Central memory CD8-positive, alpha-beta T cell (primary cell): ENCODE measurements at places on chromosomes 4 and X.

DNA sequence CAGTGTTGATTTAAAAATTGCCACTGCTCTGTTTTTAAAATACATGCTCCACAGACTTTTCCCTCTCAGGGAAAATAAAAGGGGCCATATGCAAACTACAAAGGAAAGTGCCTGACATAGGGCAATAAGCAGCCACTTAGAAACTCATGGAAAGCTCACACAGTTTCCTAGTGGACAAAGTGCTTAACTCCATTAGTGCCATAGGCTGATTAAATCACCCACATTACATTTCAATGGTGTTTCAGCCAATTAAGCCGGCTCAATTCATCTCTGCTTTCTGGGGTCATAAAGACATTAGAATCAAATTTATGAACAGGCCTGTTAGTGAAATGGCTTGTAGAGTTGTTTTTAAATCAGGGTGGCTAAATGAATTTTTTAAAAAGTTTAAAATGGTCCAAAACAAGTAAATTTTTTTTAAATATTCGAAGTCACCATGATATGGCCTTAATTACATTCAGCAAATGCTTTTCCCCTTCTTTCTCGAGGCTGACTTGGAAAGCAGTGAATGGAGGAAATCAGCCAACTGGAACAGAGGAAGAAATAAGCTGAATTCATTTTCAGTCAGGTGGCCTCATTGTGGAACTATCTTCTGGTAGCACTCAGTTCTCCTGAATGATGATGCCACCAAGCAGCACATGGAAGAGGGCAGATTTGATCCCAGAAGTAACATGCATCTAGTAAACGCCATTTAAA lies 2305.1 kb upstream of the AGA start:
- no peaks in the 10 kb centered on the region for H3K36me3 ChIP-seq
- no peaks in the 10 kb centered on the region for H3K4me1 ChIP-seq

DNA sequence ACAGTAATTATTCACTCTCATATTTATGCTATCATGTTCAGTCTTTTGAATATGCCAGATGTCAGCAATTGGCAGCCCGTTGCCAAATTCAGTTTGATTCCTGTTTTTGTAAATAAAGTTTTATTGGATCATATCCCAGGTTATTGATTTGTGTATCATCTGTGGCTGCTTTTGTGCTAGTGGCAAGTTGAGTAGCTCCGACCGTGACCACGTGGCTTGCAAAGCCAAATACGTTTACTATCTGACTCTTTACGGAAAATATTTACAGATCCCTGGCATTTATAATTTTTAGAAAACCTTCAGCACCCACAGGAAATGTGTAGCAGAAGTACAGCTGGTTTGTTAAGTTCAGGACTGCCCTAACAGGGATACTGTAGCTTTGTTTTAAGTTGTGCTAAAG lies 67.4 kb downstream of the VCX2 start:
- H3K4me3 ChIP-seq, result no peak overlapping the region
- no peaks in the 10 kb centered on the region for H3K4me1 ChIP-seq
- DNase-seq, result no peak
- no peaks in the 10 kb centered on the region for H3K27me3 ChIP-seq
- no peak overlapping the region for H3K27ac ChIP-seq

- no peaks in the 10 kb centered on the region for H3K4me1 ChIP-seq
- H3K27me3 ChIP-seq, result peaks cover 34% of the 10 kb centered on the region
- no peaks in the 10 kb centered on the region for H3K36me3 ChIP-seq
- no peak overlapping the region for H3K4me3 ChIP-seq
- DNase-seq, result no peak
Observed at GRCh38 chrX:152898442-152898841, 575 bp downstream of the ZNF185 start.

DNA sequence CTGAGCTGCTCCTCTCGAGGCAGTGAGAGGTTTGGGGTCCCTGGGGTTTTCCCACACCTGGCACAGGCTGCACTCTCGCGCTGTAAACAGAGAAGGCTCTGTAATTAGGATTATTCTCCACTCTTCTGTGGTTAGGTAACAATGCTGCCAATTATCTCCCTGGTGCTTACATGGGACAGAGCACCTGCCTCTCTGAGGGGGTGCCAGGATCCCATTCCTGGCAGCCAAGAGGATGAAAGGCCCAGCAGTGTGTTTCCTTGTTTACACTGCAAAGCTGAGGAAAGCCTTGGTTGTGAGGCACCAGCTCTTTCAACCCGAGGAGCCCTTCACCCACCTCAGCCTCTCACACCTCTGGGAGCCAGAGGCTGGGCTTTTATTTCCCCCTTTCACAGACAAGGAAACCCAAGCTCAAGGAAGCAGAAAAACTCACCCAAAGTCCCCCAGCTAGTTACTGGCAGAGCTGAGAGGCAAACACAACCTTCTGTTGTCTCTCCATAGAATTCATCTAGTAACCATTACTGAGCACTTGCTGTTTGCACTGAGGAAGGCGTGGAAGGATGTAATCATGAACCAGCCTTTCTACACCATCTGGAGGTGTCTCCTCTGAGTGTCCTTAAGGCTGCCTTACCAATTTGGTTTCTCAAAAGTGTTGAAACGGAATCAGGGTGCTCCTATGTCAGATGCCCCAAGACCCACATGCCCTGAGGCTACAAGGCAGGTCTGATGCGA lies 39.7 kb upstream of the PROM1 start:
- peaks cover 43% of the 10 kb centered on the region for H3K27me3 ChIP-seq
- no peak overlapping the region for H3K27ac ChIP-seq
- no peak overlapping the region for H3K4me3 ChIP-seq
- no peaks in the 10 kb centered on the region for H3K4me1 ChIP-seq

DNA sequence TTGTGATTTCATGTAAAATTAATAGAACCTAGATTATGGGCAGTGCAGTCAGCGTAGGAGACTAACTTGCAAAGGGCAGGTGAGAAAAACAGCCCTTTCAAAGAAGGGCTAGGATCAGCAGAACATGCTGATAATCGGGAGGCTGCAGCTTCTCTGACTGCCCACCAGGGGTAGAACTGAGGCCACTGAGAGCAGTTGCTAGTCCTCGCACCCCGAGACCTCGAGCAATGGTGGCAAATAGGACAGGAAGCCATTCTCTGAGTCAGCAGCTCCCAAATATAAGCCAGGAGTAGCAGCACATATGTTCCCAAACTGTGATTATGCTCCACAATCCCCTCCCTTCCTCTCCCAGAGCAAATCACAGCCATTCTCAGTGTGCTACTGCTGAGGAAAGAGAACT lies 186.5 kb downstream of the MSL3 start:
- no peak overlapping the region for H3K27ac ChIP-seq
- no peaks in the 10 kb centered on the region for H3K4me1 ChIP-seq
- no peak for DNase-seq

GRCh38 chr4:123361195-123361861 lies 35.3 kb upstream of the SPRY1 start:
- DNase-seq, result no peak
- H3K4me3 ChIP-seq, result no peak overlapping the region
- peaks cover 16% of the 10 kb centered on the region for H3K27me3 ChIP-seq
- no peaks in the 10 kb centered on the region for H3K4me1 ChIP-seq
- no peaks in the 10 kb centered on the region for H3K36me3 ChIP-seq

GRCh38 chr4:163063891-163064290 lies 102.8 kb downstream of the NAF1 start:
- no peaks in the 10 kb centered on the region for H3K4me1 ChIP-seq
- H3K27ac ChIP-seq, result no peak overlapping the region
- DNase-seq, result no peak
- H3K4me3 ChIP-seq, result no peak overlapping the region
- peaks cover 2% of the 10 kb centered on the region for H3K36me3 ChIP-seq

DNA sequence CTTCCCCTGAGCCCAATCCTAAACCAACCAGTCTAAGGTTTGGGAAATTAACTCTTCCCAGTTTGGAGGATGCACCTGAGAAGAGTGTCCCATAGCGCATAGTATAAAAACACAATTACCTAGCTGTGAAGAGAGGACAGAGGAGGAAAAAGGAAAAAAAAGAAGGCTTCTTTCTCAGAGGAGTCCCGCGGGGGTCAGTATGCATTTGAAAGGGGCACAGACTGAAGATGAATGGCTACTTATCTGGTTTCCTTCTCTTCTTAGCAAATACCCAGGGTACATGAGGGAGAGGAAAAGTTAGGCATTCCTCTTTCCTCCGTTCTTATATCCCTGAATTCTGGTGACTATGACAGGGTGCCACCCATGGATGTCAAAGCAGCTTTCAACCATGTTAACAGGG lies 96.9 kb downstream of the TMEM47 start:
- no peak for DNase-seq
- no peak overlapping the region for H3K4me3 ChIP-seq
- H3K27ac ChIP-seq, result no peak overlapping the region
- no peaks in the 10 kb centered on the region for H3K4me1 ChIP-seq
- no peaks in the 10 kb centered on the region for H3K27me3 ChIP-seq
- no peaks in the 10 kb centered on the region for H3K36me3 ChIP-seq

GRCh38 chr4:79163981-79164490 lies 161.8 kb downstream of the NAA11 start:
- no peak overlapping the region for H3K27ac ChIP-seq
- DNase-seq, result no peak
- no peaks in the 10 kb centered on the region for H3K27me3 ChIP-seq
- H3K4me1 ChIP-seq, result no peaks in the 10 kb centered on the region

GRCh38 chr4:7993671-7994070 lies 54.0 kb upstream of the AFAP1 start:
- H3K27ac ChIP-seq, result no peak overlapping the region
- H3K27me3 ChIP-seq, result no peaks in the 10 kb centered on the region
- no peak for DNase-seq
- H3K36me3 ChIP-seq, result no peaks in the 10 kb centered on the region
- H3K4me1 ChIP-seq, result no peaks in the 10 kb centered on the region
- no peak overlapping the region for H3K4me3 ChIP-seq

GRCh38 chrX:19708683-19709082 lies 178.7 kb downstream of the SH3KBP1 start:
- peaks cover 15% of the 10 kb centered on the region for H3K36me3 ChIP-seq
- no peaks in the 10 kb centered on the region for H3K27me3 ChIP-seq
- H3K4me3 ChIP-seq, result no peak overlapping the region

GRCh38 chr4:16860516-16860915 lies 37.9 kb downstream of the LDB2 start:
- no peak for DNase-seq
- no peaks in the 10 kb centered on the region for H3K36me3 ChIP-seq
- H3K27ac ChIP-seq, result no peak overlapping the region
- no peak overlapping the region for H3K4me3 ChIP-seq
- peaks cover 4% of the 10 kb centered on the region for H3K4me1 ChIP-seq
- H3K27me3 ChIP-seq, result no peaks in the 10 kb centered on the region

- no peak for DNase-seq
- no peak overlapping the region for H3K27ac ChIP-seq
- peaks cover 10% of the 10 kb centered on the region for H3K27me3 ChIP-seq
- no peaks in the 10 kb centered on the region for H3K4me1 ChIP-seq
- no peak overlapping the region for H3K4me3 ChIP-seq
- H3K36me3 ChIP-seq, result no peaks in the 10 kb centered on the region
Observed at GRCh38 chrX:132810964-132811712, 147.3 kb downstream of the HS6ST2 start.

- H3K27ac ChIP-seq, result peak overlapping the region; percentile 55
- H3K27me3 ChIP-seq, result no peaks in the 10 kb centered on the region
- DNase-seq, result no peak
- peaks cover 6% of the 10 kb centered on the region for H3K4me1 ChIP-seq
Observed at GRCh38 chr4:68324519-68325262, 25.2 kb downstream of the YTHDC1 start.

- H3K4me1 ChIP-seq, result peaks cover 6% of the 10 kb centered on the region
- H3K4me3 ChIP-seq, result no peak overlapping the region
- no peaks in the 10 kb centered on the region for H3K36me3 ChIP-seq
- no peak overlapping the region for H3K27ac ChIP-seq
- no peak for DNase-seq
Observed at GRCh38 chr4:176277162-176277904, 8.3 kb upstream of the ASB5 start.

- H3K36me3 ChIP-seq, result no peaks in the 10 kb centered on the region
- no peaks in the 10 kb centered on the region for H3K4me1 ChIP-seq
- H3K4me3 ChIP-seq, result no peak overlapping the region
- no peaks in the 10 kb centered on the region for H3K27me3 ChIP-seq
Observed at GRCh38 chr4:128571747-128572146, 237.8 kb upstream of the JADE1 start.

DNA sequence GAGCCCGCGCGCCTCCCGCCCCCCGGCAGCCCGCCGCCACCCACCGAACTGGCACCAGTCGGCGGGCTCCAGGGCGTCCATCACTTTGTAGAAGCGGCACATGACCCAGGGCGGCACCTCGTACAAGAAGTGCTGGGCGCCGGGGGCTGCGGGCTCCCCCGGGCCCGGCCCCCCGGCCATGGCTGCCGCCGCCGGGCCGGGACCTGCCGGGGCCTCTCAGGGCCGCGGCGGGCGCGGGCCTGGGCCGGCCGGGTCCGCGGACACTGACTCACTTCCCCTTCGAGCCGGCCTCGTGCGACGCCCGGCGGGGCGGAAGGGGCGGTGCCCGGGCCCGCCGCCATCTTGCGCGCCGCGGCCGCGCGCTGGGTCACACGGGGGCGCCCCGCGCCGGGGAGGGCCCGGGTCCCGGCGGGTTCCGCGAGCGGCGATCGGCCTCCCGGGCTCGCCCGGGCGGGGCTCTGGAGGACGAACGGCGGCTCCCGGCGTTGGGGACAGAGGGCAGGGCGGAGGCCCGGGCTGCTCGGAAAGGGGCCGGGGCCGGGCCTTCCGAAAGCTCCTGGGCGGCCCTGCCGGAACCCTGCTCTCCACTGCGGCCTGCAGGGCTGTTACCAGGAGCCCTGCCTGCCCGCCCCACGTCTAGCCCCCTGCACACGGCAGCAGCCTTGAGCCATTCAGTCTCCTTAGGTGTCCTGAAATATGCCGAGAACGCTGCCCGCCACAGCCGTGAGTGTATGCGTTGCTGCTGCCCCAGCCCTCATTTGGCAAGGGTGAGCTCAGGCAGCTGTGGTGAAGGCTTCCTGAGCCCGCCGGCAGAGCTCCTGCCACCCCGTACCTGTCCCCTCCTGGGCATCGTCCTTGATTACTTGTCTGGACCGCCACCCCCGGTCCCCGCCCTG lies at the start of gene IRAK1:
Gene IRAK1, minus strand, starts transcription at position 270 of the 896 bp plus-strand sequence. Its CDS starts 90 bp downstream, at position 180.
- H3K27me3 ChIP-seq, result no peaks in the 10 kb centered on the region
- no peak for DNase-seq
- peaks cover 16% of the 10 kb centered on the region for H3K4me1 ChIP-seq
- peak within 1 kb of the TSS; percentile 94 for H3K27ac ChIP-seq
- H3K4me3 ChIP-seq, result peak within 1 kb of the TSS; percentile 86

GRCh38 chr4:100581337-100581736 lies 63.5 kb upstream of the EMCN start:
- no peaks in the 10 kb centered on the region for H3K4me1 ChIP-seq
- H3K27me3 ChIP-seq, result peaks cover 27% of the 10 kb centered on the region
- DNase-seq, result no peak
- H3K36me3 ChIP-seq, result no peaks in the 10 kb centered on the region

- no peak overlapping the region for H3K4me3 ChIP-seq
- H3K27me3 ChIP-seq, result no peaks in the 10 kb centered on the region
- H3K36me3 ChIP-seq, result no peaks in the 10 kb centered on the region
- no peak overlapping the region for H3K27ac ChIP-seq
- DNase-seq, result no peak
- no peaks in the 10 kb centered on the region for H3K4me1 ChIP-seq
Observed at GRCh38 chr4:23881674-23882337, 8.0 kb downstream of the PPARGC1A start.

DNA sequence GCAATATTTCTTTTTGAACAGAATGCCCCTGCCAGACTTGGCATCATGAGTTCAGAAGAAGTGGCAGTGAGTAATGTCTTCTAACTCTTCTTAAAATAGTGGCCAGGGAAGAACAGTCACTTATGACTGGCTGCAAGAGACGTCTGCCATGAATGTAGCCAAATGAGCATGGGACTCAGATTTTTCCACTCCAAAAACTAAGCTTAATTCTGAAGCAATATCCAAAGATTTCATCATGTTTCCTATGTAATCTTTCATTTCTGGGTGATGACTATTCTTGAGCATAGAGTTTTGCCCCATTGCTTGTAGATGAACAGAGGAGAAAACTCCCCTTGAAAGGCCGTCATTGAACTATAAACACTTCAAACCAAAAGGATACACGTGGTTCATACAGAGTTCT lies 11.8 kb downstream of the AMBN start:
- H3K27me3 ChIP-seq, result peaks cover 25% of the 10 kb centered on the region
- H3K27ac ChIP-seq, result no peak overlapping the region
- DNase-seq, result no peak
- H3K36me3 ChIP-seq, result no peaks in the 10 kb centered on the region
